Left kidney (tissue), 8 donors: ENCODE measurements at places on chromosomes 5 and 9.

DNA sequence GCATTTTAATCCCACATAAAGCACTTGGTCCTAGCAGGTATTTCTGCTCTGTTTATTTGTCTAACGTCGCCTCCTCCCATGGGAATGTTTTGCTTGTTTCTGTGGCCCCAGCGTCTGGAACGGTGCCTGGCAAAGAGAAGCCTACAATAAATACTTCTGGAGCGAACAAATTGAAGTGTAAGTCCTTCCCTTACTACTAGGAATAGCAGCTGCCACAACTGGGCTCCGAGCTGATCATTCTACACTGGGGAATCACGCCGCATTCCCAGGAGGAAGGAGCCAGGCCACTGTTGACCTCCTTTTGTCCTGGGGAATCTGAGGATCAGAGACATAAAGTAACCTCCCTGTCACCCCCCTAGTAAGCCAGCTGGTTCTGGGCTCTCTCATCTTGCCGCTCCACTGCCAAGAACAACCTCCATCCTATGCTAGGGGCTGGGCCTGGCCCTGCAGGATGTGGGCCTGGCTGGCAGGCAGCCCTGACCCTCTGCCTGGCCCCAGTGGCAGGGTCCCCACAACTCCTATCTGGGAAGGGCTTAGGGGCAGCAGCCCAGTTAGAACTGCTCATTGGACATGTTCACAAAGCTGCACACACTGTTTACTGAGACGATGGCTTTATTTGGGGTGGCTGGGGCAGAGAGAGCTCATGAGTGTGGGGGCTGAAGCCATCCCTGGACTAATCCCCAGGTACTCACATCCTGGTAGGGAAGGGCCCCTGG is 82.8 kb downstream of the GTF3C4 start:
- no peak for DNase-seq

GRCh38 chr5:101897914-101898313 is 398.2 kb downstream of the SLCO4C1 start:
- DNase-seq: no peak

DNA sequence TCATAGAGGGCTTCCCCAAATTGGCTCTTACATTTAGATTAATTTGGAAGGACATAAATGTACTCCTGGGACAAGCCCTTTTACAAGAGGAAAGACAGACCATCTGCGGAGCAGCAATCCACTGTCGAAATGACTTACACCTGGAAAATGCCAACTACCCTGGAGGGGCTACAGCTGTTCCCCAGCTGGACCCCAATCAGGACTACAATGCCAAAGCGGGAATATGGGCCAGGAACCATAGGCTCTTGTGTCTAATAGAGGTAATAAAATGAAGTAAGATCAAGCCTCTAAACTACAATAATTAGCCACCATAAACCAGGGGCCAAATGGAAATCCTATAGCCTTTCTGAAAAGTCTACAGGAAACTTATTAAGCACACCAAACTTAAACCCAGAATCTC is 581.3 kb downstream of the PDE4D start:
- DNase-seq: no peak

GRCh38 chr9:21281275-21281674 is 23.8 kb downstream of the IFNA5 start:
- DNase-seq: no peak

DNA sequence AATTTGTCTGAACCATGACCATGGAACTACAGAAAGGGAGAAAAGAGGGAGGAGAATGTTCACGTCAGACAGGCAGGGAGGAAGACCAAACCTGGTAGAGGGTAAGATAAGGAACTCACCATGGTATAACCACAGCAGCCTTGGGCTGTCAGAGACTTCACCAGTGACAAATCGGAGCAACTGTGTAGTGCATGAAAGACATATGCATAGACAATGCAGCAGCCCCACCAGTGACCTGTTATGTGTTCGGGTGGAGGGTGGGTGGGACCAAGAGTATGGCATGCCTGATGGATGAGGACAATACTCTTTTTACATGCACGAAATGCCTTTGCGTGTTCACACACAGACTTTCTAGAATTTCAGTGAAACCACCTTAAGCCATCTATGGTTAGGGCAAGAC is 221.8 kb upstream of the RASEF start:
- no peak for DNase-seq

- DNase-seq: no peak
Measured at GRCh38 chr5:68426586-68426985, 211.0 kb downstream of the PIK3R1 start.

GRCh38 chr5:172691886-172692285 is 50.8 kb downstream of the NEURL1B start:
- DNase-seq: no peak
